ENCODE measurements at places on chromosomes 2 and 18.

DNA sequence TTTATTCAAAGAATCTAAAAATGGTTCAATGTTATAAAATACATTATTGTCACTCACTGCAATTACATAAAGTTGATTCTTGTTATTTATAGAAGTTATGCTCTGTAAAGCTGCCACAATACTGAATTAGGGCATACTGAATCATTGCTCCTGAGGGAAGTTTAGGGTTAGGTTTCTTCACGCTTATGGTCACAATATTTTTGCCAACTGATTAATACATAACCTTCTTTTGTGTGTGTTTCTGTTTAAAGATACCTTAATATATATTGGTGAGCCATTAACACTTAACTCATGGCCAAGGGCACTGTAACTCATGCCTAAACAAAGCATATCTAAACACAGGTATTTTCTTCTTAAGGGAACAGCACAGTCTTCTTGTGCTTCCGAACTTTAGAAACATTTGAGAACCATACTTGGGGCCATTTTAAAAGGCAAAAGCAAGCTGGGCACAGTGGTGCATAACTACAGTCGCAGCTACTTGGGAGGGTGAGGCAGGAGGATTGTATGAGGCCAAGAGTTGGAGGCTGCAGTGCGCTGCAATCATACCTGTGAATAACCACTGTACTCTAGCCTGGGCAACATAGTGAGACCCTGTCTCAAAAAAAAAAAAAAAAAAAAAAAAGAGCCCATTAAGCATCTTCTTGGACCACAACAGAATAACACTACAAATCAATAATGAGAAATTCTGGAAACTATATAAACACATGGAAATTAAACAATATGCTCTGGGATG is 15.6 kb downstream of the DARS1 start:
- DNase-seq = no peak

DNA sequence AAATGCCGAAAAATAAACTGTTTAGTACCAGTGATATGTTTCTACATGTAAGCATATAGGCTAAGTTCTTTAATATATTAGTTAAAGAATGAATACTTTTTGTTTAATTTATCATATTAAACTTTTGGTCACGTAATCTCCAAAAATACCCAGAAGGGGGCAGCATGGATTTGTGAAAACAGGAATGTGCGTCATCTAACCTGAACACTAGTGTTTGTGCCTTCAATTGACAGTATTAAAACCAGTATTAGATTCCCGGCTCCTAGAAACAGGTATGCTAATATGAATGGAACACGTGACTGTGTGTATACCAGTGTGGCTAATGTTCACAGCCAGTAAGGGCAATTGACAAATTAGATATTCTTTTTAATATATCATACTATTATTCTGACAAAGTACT is 51.8 kb downstream of the WDR7 start:
- DNase-seq = no peak

DNA sequence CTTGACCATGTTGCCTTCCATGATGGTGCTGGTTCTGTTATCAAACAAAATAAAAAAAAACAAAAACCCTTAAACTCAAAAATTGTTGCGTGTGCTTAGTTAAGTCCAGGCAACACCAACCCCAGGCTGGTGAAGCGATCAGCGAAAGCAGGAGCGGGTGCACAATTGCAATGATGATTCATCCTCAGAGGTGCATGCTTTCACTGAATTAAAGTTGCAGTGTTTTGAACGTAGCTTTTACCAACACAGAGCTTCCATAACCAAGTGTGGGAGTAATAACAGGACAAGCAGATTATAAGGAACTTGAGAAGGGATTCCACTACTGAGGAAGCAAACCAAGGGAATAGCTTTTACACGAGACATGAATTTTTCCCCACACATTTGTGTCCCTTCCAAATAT is 39.7 kb upstream of the RAPH1 start:
- no peak for DNase-seq

DNA sequence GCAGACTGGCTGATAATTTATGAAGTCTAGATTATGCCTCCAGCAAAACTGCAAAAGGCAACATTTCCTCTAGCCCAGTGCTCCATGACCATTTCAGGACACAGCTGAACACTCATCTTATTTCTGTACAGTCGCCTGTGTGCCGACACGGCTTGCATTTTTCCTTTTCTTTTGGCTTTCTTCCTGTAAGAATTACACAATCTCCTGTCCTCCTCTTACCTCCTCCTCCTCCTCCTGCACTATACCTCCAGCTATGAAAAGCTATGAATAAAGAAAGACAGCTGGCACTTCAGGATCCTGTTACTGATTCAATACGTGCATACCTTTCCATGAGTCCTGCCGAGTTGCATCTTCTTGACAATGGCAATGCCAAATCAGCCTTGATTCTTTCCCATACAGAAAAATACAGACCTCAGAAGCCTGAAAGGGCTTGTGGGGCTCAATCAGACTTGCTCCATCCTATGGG is 32.2 kb upstream of the TRIB2 start:
- no peak for DNase-seq

- no peak for DNase-seq
These were observed 65.7 kb upstream of the BCL2L11 start for GRCh38 chr2:111054791-111055691.

DNA sequence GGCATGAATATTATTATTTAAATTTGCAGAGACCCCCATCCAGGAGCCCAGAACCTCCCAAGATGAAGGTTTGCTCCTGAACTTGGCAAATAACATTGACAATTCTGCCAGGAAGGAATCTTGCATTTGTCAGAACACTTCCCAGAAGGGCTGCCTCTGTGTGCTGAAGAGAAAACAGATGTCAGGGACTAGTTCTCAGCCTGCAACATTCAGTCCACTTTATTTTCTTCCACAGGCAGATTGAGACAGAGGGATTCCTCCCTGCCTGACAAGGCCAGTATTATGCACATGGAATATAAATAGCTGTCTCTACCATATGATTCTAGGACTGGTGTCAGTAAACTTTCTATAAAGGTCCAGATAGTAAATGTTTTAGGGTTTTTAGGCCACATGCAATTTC is 171.5 kb upstream of the SIX2 start:
- no peak for DNase-seq

DNA sequence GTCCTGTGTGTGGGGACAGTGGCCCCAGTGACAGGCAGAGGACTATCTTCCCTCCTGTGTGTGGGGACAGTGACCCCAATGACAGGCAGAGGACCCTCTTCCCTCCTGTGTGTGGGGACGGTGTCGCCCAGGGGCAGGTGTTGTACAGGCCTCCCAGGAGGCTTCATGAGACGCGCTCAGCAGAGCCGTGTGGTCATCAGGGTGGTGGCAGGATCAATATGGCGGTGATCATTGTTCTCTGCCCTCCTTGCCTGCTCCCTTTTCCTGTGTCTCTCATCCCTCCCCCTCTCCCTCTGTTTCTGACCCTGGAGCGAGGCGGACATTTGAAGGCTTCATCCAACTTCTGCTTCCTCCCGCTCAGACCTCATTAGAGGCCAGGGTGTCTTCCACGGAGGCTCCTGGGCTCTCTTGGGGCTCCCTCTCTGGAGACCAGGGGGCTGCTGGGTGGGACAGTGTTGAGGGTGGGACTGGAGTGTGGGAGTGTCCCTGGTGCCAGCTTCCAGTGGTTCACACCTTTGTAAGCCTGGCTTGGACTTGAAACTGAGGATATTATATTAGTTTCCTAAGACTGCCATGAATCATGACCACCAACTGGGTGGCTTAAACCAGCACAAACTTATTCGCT is 59.5 kb downstream of the ACKR3 start:
- no peak for DNase-seq

- peak; percentile 30 for DNase-seq
These were observed 8.7 kb downstream of the CAPG start for GRCh38 chr2:85401464-85401805.

GRCh38 chr2:152467677-152468410 is 132.9 kb downstream of the FMNL2 start:
- no peak for DNase-seq

DNA sequence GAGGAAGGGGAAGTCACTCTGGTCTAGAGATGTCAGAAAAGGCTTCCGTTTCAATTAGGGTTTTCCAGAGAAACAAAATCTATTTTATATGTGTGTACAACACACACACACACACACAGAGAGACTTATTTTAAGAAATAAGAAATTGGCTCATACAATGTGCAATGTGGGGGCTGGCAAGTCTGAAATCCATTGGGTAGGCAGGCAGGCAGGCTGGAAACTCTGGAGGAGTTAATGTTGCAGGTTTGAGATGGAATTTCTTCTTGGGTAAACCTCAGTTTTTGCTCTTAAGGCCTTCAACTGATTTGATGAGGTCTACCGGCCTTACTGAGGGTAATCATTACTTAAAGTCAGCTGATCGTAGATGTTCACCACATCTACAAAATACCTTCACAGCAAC is 62.6 kb downstream of the MDH1 start:
- no peak for DNase-seq

DNA sequence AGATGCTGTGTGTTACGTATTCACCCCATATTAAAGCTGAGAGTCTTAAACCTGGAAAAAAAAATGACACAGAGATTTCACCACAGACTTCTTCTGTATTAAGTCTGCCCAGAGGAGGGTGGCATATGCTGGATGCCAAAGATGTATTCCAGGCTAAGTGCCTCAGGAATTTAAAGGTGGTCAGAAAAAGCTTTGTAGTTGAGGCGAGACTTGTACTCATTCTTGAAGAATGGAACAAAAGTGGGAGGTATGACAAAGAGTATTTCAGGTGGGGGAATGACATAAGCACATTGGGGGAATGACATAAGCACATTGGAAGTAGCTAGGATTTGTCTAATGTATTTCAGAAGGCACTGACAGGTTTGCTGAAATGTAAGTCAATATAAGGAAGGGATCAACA is 98.6 kb downstream of the BABAM2 start:
- no peak for DNase-seq

- peak; percentile 33 for DNase-seq
These were observed 858 bp upstream of the RTP5 start for GRCh38 chr2:241868661-241869081.

- no peak for DNase-seq
These were observed 54.7 kb downstream of the SLC66A2 start for GRCh38 chr18:79896738-79897137.

- no peak for DNase-seq
These were observed 93.5 kb downstream of the MYT1L start for GRCh38 chr2:2237563-2237962.

DNA sequence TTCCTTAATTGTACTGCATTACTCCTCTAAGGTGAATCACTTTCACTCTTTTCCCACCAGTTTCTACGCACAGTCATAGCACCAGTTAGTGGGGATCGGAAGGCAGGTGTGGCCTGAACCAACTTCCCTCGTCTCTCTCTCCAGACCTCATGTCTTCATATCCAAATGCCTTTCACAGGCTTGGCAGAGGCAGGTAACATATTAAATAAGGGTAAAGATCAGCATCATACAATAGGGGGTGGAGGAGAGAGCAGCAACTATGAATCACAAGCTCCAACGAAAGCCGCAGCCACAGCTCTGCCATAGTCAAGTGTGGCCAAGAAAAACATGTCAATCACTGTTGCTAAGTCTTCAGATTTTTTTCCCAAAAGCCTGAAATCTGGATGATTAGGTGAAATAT is 40.3 kb downstream of the AP1S3 start:
- no peak for DNase-seq

DNA sequence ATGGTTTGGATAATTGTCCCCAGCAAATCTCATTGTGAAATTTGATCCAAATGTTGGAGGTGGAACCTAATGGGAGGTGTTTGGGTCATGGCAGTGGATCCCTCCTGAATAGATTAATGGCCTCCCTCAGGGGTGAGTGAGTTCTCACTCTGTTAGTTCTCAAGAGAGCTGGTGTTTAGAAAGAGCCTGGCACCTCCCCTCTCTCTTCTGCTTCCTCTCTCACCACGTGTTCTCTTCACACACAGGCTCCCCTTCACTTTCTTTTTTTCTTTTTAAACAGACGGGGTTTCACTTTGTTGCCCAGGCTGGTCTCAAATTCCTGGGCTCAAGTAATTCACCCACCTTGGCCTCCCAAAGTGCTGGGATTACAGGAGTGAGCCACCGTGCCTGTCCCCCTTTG is 111.6 kb upstream of the LTBP1 start:
- DNase-seq = no peak

GRCh38 chr2:112483042-112483473 is 1.1 kb downstream of the TTL start:
- no peak for DNase-seq

- DNase-seq = no peak
These were observed 105.4 kb upstream of the SPRED2 start for GRCh38 chr2:65537651-65538385.

GRCh38 chr18:22745966-22746365 is 187.2 kb upstream of the RBBP8 start:
- DNase-seq = no peak

GRCh38 chr2:195447323-195447975 is 209.6 kb upstream of the SLC39A10 start:
- DNase-seq = no peak

DNA sequence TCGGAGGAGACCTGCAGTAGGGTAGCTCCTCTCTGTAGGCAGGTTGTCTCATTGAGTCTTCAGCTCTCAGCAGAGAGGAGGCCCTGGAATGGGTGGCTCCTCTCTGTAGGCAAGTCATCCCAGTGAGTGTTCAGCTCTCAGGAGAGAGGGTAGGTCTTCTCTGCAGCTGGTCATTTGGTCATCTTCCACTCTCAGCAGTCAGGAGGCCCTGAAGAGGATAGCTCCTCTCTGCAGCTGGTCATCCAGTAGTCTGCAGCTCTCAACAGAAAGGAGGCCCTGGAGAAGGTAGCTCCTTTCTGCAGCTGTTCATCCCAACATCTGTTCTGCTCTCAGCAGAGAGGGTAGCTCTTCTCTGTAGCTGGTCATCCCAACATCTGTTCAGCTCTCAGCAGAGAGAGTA is 26.0 kb upstream of the RUFY4 start:
- no peak for DNase-seq

- DNase-seq = no peak
These were observed 238.3 kb downstream of the SLC8A1 start for GRCh38 chr2:40213619-40214018.

GRCh38 chr2:48114256-48114655 is 208.0 kb upstream of the FBXO11 start:
- DNase-seq = peak; percentile 50

DNA sequence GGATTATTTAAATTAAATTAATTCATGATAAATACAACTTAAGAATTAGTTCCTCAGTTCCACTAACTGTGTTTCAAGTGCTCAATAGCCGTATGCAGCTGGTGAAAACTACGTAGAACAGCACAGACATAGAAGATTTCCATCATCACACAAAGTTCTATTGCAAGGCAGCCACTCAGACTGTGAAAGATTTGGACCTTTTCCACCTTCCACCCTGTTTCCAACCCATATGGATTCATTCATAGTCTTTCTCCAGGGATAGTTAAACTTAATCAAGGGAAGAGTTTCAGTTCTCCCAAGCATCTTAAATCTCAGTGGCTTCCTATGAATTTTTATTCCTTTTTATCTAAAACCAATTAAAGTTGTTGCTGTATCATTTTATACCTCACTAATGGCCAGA is 2030.8 kb downstream of the SUCLG1 start:
- no peak for DNase-seq

- no peak for DNase-seq
These were observed 3.8 kb upstream of the SLC8A1 start for GRCh38 chr2:40455661-40456060.

- no peak for DNase-seq
These were observed 43.5 kb upstream of the CD28 start for GRCh38 chr2:203662951-203663350.

All from CD8-positive, alpha-beta memory T cell (primary cell).